ENCODE measurements at places on chromosomes 13 and 19. TPM values are rescaled to one million over a fixed set of nuclear protein-coding genes. Genes with fewer than 3 reads are reported as not detected.

Gene GJA3
- 1.3 TPM for total RNA-seq

Gene ADGRE3
- not detected for total RNA-seq

Gene ATP1A3
- 5.4 TPM for total RNA-seq

Gene CASP14
- not detected for total RNA-seq

Gene C19orf85
- total RNA-seq = not detected

Gene SH3GL1
- 57.4 TPM for total RNA-seq

Gene PRR22
- total RNA-seq = 2.9 TPM

Gene HCST
- not detected for total RNA-seq

Data from A549 treated with CORT108297 at 1 μM for 4 hours (cell line).